ENCODE measurements at places on chromosomes 5 and 9.
A peak's percentile ranks its signal among the peaks of the same experiment; 100 is the strongest.

DNA sequence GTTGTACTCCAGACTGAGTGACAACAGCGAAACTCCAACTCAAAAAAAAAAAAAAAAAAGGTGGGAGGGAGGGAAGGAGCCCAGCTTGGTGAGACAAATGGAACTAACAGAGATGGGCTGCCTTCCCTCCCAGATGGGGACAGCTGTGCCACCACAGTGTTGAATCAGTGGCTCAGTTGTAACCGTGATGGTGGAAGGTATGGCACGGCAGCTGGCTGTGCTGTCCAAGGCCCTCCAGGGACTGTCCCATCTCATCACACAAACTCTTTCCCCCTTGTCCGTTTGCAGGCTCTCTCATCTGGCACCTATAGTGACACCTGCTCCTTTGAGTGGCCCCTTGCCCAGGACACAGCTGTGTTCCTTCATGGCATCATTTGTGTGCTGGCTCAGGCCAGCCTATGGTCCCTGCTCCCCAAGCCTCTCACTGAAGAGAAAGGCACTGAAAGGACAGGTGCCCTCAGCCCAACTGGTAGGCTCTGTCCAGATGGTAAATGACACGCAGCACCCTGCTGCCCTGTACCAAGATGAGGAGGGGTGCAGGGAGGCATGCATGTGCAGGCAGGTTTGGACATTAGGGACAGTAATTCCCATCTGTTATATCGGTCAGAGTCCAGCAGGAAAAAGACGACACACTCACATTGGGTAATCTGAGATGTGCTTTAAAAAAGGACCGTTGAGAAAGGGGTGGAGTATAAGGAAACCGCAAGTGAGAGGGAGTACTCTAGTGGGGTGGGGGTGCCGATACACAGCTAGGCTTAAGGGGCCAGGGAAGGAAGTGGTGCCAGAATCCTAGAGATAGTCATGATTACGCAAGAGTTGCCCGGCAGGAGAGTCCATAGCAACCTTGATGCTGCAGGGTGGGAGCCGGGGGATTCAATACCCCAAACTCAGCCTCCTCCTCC, 4.3 kb downstream of the SMIM33 start:
- DNase-seq, result no peak

- no peak for DNase-seq
These were observed 45.7 kb upstream of the ALDH1B1 start for GRCh38 chr9:38346811-38347210.

GRCh38 chr9:33158843-33159776, 8.0 kb downstream of the B4GALT1 start:
- DNase-seq, result no peak

DNA sequence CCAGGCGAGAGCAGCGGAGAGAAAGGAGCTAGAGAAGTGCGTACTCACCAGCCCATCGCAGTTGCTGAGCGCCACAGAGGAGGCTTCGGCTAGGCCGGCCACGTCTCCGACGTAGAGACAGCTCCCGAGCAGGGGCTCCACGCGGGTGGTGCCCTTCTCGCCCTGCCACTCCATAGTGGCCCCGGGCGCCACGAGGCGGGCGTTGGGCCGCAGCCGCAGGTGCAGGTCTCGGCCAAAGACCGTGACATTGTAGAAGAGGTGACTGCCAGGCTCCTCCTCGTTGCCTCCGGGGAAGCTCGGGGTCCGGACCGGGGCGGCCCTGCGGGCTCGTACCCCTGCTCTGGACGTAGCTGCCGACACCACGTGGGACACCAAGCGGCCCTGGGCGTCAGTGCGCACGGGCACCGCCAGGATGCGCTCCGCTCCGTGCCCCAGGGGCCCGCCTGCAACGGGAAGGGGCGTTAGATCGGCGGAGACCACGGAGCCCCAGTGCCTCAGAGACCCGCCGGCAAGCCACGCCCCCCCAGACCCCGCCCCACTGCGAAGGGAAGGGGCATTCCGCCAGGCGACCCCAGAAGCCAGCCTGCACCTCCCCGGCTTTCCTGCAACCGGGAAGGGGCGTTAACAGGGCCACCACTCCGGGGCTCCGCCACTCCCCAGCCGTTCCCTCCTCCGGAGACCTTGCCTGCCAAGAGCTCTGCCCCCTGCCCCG, 1.4 kb downstream of the ADAMTS2 start:
- no peak for DNase-seq

DNA sequence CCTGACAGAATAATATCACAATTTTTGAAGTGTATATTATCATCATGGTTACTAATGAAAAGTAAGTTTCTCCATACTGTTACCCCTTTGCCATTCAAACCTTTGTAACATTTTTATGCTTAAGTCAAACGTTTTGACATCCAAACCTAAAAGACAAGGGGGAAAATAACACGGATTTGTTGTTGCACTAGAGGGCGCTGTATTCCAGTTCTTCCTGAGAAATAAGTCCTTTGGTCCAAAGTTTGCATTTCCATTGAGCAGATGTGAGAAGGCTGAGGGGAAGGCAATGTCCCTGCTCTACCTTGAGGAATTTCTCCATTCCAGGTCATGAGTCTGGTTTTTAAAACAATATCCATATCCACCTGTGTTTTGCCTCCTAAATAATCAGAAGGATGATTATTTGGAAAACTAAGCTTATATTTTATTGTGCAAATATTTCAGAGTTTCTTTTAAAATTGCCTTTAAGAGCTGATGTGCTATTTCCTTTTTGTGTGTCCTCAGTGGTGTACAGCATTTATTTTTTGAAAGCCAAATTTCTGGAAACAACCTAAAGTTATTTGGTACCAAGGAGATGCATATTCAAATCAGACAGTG, 9.7 kb downstream of the LECT2 start:
- peak; percentile 53 for DNase-seq

GRCh38 chr9:129701054-129701453, 35.6 kb downstream of the PRRX2 start:
- no peak for DNase-seq

DNA sequence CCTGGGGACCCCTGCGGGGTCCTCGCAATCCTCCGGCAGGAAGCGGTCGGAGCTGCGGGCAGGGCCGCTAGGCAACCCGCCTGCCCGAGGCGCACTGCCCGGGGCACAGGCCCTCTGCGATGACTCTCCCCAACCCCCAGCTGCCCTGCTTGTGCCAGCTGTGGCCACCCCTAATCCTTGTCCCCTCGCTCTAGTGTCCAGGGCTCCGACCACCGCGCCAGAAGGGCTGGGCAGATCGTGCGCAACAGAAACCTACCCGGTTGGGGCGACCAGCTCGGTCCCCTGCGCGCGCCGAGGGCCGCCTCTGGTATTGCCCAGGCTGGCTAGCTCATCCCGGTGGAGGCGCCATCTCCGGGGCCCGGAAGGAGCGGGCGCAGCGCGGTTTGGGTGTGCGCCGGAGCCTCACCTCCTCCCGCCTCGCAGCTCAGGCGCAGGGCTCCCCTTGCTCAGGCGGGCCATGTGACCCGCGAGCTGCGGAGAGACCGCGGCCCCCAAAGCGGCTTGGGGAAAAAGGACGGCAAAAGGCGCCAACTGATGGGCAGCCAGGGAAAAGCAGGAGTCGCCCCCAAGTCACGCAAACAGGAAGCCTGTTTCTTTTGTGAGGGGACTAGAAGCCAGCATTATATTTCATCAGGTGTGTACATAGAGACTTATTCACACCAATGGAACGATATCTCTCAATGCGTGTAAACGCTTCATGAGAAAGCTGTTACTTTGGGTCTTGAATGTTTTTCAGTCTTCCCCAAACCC, 46.8 kb upstream of the RNF20 start:
- DNase-seq, result no peak

- no peak for DNase-seq
These were observed 54.0 kb downstream of the GPR21 start for GRCh38 chr9:123087359-123087888.

DNA sequence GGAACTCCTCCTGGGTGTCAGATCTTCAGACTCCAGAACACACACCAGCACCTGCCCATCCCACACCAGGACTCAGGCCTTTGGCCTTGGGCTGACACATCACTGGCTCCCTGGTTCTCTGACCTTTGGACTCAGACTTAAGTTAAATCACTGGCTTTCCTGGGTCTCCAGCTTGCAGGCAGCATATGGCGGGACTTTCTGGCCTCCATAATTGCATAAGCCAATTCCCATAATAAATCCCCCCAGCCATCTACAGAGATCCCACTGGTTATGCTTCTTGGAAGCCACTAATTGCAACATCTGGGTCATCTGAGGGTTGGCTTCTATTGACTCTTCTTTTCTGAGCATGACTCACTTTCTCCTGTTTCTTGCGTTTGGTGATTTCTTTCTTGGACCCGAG, 80.3 kb upstream of the SARDH start:
- DNase-seq, result no peak

DNA sequence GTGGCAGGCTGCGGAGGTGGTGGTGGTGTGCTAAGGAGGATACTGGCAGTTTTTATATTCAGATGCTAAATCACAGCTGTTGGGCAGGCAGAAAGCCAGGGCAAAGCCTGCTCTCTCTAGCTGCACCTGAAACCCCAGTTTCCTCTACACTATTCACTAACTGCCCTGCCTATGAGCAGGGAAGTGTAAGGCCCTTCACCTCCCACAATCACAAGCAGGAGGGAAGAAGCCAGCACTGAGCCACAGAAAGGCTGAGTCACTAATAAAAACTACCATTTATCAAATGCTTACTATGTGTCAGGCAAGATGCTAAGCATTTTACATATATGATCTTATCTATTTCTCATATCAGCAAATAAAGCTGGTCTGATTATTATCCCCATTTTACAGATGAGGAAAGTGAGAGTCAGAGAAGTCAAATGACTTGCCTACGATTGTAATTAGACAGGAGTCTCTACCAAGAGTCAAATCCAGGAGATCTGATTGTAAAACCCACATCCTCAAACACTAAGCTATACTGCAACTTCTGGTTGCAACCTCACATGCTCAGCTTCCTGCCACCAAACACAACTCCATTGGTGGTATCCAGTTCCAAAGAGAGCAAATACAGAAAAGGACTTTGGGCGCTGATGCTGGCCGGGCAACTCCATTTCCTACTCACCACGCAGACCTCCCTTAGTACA, 17.7 kb upstream of the IL6ST start:
- DNase-seq, result peak; percentile 4

- no peak for DNase-seq
These were observed 38.7 kb downstream of the VCAN start for GRCh38 chr5:83510260-83510659.

DNA sequence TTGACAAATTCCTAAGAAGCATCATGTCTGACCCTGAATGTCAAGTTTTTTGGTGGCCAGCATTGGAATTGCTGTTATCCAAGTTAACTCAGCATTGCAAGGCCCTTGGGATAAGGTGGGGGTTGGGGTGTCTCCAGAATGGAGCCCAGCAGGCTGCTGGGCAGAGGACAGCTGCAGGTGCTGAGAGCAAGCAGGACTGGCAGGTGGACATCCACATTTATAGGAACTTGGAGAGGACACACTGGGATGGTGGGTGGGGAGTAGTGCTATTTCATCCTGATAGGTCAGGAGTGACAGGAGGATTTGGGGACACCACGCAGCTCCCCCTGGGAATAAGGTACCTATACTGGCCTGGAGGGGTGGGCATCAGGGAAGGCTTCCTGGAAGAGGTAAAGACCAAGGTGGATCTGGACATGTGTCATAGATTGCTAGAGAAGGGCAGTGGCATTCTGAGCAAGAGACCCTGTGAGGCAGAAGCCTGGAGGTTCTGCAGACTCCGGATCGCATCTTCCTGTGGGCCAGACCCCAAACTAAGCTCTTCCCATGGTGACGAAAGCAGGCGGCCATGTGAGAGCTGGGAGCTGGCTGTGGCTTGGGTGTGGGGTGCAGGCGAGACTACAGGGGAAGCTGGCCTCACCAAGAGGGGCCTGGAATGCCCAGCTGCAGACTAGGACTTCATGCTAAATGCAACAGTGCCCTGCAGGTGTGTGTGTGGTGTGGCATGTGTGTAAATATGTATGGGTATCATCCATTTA, 148.1 kb downstream of the RGS3 start:
- no peak for DNase-seq

DNA sequence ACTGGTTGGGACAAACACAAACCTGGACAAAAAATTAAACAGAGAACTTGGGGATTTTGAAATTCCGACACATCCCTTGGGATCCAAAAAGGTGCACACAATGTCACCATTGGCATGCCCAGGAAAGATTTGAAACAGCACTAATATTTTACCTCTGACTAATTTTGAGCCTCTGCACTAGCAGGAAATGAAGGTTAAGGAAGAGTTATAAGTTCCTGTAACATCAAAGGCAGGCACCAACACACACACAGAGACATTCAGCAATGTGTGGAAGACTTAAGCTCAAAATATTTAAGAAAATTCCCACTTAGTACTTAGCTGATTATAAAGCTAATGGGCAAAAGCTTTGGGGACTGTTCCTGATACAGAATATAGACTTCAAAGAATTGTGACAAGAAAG, 247.0 kb downstream of the CDH9 start:
- DNase-seq, result no peak

DNA sequence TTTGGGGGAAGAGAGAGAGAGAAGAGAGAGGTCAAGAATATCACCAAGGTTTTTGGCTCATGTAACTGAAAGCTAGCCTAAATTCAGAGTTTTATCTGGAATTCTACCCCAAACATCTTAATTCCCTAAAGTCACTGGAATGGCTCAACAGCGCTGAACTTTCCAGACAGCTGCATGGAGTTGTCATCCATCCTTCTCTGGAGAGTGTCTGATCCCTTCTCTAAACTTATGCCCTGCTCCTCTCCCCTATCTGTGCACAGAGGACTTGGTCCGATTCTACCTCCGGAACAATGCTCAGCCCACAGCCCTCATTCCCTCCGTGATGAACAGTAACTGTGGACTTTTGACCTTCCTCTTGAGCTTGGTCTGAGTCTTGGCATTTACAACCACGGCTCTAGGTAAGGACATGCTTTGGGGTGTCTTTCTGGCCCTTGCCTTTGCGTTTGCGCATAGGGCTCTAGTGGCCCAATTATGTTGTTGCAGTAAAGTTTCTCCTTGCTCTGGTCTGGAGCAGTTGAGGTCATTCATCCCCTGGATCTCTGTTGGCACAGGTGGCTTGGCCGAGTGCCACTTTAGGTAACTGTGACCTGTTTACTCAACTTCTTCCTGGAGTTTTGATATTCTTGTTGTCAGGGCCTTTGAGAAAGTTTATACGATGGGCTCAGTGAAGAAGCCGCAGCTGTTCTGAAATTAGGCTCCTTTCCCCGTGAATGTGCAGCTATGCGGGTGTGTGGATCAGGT, 18.3 kb upstream of the CD180 start:
- DNase-seq, result no peak

DNA sequence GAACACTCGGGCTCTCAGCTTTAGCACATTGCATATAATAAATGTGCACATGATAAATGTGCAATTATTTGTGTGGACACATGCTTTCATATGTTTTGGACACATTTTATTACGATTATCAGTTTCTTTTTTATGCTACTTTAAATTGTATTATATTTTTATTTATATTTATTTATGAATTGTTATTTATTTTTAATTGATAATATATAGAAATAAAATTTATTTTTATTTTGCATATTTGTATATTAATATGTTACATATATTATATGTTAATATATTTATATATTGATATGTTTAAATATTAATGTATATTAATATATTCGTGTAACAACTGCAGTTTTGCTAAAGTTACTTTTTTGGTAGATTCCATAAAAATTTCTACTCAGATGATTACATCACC, 454.8 kb upstream of the CDH10 start:
- no peak for DNase-seq

DNA sequence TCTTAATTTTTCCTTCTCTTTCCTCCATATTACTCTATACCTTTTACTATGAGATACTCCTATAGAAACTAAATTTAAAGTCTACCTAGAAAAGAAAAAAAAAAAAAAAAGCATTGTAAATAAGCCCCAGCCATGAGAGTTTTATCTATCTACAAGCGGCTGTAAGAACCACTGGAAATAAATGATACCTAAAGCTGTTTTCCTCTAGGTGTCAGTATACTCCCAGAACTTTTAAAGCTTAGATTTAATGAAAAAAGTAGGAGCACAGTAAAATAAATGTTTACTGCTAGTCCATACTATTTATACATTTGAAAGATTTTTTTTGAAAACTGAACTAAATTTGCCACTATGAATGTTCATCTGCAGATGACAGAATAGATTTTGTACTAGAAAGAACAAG, 26.2 kb downstream of the TYRP1 start:
- DNase-seq, result no peak
